ENCODE measurements at places on chromosomes 1 and 21.

DNA sequence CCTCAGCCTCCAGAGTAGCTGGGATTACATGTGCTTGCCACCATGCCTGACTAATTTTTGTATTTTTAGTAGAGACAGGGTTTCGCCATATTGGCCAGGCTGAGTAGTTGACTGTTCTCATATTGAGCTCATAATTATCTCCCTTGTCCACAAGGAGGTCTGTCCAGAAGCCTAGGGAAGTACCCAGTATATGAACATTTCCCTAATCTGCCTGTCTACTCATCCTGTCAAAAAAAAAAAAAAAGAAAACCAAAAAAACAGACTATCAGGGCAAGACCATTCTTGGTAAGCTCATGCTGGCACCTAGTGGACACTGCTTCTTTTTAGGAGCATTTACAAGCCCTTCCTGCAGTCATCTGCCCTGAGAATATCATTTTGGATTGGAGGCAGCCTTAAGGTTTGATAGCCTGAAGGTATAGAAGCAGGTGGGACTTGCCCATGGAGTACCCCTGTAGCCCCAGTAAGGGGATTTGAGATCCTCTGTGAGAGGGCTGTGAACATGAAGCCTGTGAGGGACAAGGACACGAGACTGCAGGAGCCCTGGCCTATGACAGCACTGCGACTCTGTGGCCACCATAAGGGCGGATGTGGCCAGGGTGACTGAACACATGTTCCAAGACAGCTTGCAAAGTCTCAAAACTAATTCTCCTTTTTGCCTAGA is 10.8 kb upstream of the DUSP12 start:
- DNase-seq: peak; percentile 71

DNA sequence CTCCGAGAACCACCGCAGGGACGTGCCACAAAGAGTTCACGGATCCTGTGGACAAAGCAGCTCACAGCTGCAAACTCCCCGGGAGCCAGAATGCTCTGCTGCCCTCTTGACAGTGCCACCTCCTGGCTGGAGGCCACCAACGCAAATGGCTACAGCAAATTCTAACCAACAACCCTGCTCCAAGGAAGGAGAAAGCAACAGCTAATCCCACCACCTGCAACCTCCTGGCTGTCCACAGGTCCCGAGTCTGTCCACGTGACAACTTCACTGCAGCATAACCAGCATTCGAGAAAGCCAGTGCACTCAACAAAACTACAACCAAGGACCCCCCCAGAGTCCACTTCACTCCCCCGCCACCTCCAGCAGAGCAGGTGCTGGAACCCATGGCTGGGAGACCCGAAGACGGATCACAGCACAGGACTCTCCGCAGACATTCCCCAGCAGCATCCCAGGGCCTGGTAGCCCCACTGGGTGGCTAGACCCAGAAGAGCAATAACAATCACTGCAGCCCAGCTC is 17.3 kb downstream of the POFUT2 start:
- no peak for DNase-seq

- DNase-seq: no peak
Measured at GRCh38 chr1:47235241-47235681, 3.2 kb upstream of the TAL1 start.

DNA sequence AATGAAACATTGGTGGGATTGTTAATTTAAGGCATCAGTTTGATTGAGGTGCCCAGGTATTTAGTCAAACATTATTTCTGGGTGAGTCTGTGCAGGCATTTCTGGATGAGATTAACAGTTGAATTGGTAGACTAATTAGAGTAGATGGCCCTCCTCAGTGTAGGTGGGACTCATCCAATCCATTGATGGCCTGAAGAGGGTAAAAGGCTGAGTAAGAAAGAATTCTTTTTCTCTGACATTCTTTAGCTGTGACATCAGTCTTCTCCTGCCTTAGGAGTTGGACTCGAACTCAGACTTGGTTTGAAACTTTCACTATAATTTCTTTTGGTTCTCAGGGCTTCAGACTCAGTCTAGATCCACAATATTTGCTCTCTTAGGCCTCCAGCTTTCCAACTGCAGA is 59.6 kb upstream of the ADAMTS5 start:
- no peak for DNase-seq

DNA sequence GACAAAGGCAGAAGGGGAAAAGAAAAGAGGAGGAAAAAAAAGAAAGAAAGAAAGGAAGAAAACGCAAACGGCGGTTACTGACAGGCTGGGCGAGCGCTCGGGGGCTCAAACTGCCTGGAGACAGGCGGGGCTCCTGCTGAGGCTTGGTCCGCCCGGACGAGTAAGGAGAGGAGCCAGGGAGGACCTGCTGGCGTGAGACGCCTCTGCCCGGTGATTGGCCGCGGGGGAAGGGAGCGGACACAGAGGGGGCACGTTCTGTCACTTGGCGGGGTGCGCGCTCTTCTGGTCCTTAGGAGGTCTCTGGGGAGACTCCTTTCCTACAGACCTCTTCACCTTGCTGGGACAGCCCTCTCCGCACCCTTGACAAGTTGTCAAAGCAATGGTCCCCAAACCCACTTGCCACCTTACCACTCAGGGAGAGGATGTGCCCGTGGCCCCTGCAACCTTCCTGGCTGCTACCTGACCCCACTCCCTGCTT is 791 bp upstream of the PIK3R3 start:
- DNase-seq: no peak

- DNase-seq: no peak
Measured at GRCh38 chr1:67440339-67440738, 10.1 kb upstream of the SERBP1 start.

Measured in CD4-positive, alpha-beta T cell treated with Interleukin-17A for 1 hour (primary cell).